ENCODE measurements at places on chromosomes 16 and 17.
A peak's percentile ranks its signal among the peaks of the same experiment; 100 is the strongest.

- no peak for DNase-seq
These were observed 17.8 kb downstream of the TMEM235 start for GRCh38 chr17:78249074-78249817.

- no peak for DNase-seq
These were observed 611 bp downstream of the BANP start for GRCh38 chr16:87951552-87952538.

GRCh38 chr17:72578817-72579470, 458.1 kb downstream of the SOX9 start:
- no peak for DNase-seq

- DNase-seq: no peak
These were observed 34.1 kb downstream of the TLE7 start for GRCh38 chr16:71407731-71408130.

DNA sequence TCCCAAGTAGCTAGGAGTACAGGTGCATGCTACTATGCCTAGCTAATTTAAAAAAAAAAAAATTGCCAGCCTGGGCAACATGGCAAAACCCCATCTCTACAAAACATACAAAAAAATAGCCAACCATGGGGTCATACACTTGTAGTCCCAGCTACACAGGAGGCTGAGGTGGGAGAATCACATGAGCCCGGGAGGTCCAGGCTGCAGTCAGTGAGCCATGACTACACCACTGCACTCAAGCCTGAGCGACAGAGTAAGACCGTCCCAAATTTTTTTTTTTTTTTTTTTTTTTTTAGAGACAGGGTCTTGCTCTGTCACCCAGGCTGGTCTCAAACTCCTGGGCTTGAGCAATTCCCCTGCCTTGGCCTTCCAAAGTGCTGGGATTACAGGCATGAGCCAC, 14.8 kb downstream of the CHAD start:
- DNase-seq: no peak

DNA sequence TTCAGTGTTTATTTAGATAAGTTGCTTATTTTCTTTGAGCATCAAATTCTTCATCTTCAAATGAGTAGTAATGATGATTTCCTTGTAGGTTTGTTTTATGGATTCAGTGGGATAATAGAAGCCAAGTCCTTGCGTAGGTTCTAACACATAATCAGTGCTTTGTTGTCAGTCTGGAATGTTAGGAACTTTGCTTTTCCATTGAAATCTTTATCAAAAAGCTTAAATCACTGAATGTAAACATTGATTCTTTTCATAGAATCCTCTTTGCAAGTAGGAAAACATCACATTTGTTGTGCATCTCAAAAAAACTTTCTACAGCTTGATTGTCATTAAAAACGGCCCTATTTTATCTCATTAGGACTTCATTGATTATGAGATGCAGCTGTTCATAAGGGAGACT, 490.3 kb upstream of the GOT2 start:
- no peak for DNase-seq

- DNase-seq: no peak
These were observed 93.3 kb downstream of the MYO1D start for GRCh38 chr17:32783602-32784001.

GRCh38 chr17:77763023-77763422, 195.5 kb upstream of the TNRC6C start:
- DNase-seq: no peak

DNA sequence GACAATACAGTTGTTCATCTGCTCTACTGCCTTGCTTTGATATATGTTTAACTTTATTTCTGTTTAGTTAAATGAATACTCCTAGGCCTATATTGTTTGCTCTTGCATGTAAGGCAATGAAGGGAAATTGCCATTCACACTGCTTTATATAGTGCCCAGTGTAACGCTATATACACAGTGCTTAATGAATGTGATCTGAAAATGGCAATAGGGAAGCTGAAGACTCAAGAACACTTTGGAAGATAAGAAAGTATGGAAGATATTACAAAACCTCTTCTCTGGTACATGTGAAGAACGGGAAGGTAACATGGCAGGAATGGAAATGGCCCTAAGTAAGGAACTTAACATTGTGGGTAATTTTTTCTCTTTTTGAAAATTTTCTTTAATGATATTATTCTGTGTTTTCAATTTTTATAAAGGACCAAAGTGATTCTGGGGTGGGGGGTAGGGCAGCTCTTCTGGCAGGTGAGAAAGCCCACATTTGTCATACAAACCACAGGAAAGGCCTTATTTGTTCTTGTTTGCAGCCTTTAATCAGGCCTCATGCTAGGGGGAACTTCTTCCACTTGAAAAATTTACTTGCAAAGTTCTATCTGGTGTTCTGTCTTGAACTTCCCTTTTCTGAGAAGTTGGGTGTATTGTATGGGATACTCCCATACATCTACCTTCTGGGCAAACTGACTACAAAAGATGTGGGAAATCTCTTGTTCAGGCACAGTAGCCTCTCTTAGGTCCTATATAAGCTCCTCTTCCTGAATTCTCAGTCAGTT, 100.8 kb upstream of the CORO6 start:
- no peak for DNase-seq

- DNase-seq: peak; percentile 4
These were observed 22.9 kb upstream of the C16orf87 start for GRCh38 chr16:46853713-46854443.

DNA sequence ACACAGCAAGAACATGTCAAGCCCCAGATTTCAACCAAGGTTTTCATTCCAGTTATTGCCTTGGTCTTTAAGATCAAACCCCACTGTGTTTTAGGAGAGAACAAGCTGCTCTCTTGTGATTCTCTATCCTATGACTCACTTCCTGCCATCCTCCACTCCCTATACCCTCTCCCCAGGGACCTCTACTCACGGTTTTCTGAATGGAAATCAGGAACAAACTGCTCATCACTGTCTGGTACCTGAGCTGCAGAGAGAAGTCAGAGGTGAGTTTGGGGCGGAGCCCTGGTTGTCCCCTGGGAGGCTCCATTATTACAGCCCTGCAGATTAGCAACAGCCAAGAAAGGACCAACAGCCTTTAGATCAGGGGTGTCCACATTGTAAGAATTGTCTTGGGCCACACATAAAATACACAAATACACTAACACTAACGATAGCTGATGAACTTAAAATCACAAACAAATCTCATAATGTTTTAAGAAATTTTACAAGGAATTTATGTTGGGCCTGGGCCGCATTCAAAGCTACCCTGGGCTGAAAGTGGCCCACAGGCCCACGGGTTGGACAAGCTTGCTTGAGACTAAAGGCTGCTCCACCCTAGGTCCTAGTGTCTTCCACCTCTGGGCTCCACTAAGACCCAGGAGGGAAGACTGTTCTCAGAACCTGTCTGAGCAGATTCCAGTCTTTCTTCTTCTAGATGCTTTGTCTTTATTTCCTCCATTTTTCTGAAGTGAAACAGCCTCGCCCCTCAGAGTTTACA, 9.7 kb downstream of the ETV4 start:
- no peak for DNase-seq

GRCh38 chr16:24748242-24748641, 18.8 kb downstream of the TNRC6A start:
- no peak for DNase-seq

- no peak for DNase-seq
These were observed 101.3 kb downstream of the HAPSTR1 start for GRCh38 chr16:9192746-9193145.

DNA sequence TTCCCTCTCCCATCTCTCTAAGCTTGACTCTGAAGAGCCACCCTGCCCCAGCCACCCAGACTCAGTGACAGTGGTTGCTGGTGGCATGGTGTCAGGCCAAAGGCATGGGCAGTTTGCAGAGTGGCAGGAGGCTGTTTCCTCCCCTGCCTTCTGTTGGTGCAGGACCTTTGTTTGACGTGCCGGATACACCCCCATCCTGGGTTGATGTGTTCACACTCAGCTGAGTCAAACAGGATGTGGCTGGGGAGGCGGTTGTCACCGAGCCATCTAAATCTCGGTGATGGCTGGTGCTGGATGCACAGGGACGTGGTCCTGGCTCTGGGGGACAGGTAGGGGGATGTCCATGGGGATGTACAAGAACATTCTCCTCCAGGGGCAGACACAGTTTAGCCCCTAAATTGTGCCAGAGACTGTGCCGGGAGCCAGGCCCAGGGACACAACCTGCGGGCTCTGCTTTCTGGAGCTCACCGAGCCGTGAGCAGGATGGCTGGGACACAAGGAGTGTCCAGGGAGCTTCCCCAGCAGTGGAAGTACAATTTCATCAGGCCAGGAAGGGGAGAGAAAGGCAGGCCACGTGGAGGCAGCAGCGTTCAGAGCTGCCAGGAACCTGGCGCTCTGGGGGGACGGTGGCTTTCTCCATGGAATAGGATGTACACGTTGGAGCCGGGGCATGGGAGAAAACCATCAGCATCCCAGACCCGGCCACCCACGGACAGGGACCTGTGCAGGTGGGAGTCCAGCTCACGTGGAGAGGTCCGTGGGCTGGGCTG, 264.2 kb downstream of the SEC14L1 start:
- no peak for DNase-seq
